ENCODE measurements at places on chromosomes 6 and 20.

GRCh38 chr20:40673442-40673841, 15.6 kb downstream of the MAFB start:
- no peak for DNase-seq

GRCh38 chr20:49888212-49889000, 26.9 kb downstream of the SPATA2 start:
- DNase-seq, result peak; percentile 44

DNA sequence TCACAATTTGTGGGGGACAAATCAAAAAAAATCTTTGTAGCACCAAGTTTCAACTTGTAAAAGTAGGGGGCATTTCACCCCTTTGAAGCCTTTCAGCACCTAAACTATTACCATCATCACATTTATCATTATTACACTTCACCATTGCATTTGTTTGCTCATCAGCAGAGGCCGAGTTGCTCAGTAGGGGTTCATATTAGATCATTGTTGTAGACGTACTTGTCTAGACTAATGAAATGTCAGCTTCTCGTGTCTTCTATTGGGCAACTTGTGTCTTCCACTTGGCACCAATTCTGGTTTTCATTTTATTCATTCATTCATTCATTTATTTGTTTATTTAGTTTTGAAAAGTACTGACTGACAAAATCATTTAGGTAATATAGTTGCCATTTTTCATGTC, 338.3 kb upstream of the KCNQ5 start:
- DNase-seq, result no peak

GRCh38 chr6:34969662-34970265, 80.7 kb downstream of the ANKS1A start:
- DNase-seq, result no peak

GRCh38 chr6:116797585-116797984, 31.3 kb downstream of the GPRC6A start:
- DNase-seq, result no peak

- peak; percentile 51 for DNase-seq
Observed at GRCh38 chr6:16901782-16902181, 140.5 kb upstream of the ATXN1 start.

- peak; percentile 87 for DNase-seq
Observed at GRCh38 chr20:5658912-5659345, 91.3 kb upstream of the SHLD1 start.

DNA sequence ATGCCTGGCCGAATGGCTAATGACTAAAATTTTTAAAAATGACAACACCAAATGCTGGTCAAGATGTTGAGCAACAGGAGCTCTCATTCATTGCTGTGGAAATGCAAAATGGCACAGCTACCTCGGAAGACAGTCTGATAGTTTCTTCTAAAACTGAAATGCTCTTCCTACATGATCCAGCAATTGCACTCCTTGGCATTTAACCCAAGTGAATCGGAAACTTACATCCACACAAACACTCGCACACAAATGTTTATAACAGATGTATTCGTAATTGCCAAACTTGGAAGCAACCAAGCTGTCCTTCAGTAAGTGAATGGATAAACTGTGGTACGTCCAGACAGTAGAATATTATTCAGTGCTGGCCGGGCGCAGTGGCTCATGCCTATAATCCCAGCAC, 56.4 kb upstream of the NCOA3 start:
- DNase-seq, result no peak

DNA sequence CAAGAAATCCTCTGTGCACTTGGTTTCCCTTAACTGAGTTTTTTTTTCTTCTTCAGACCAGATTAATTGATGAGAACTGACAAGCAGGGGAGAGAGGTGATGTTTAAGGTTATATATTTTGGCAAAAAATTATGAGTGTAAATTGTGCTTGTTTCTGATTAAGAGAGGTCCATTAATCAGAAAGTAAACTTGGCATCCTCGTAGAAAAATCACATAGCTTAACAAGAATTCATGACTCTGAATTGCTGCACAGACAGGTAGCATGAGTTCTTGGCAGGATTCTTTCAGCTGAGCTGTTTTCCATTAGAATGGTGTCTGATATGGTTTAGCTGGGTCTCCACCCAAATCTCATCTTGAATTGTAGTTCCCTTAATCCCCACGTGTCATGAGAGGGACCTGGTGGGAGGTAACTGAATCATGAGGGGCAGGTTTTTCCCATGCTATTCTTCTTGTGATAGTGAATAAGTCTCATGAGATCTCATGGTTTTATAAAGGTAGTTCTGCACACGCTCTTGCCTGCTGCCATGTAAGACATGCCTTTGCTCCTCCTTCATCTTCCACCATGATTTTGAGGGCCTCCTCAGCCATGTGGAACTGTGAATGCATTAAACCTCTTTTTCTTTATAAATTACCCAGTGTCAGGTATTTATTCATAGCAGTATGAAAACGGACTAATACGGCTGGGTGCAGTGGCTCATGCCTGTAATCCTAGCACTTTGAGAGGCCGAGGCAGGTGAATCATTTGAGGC, 34.2 kb upstream of the DDR1 start:
- no peak for DNase-seq

DNA sequence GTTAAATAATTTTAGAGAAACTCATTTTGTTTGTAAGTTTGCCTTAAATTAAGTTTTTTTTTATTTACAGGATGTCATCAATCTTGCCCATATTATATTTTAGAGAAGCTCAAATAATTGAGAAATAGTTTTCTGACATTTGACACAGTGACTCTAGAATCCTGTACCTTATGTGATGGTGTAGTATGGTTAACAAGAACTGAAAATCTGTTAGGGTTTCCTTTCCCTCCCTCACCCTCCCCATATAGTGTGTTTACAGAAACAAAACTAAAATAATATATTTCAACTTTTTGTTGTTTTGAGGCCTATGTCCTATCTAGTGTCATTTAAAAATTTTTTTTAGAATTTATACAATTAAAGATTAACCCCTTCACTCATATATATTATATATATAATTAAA, 91.8 kb downstream of the SESN1 start:
- no peak for DNase-seq

- peak; percentile 45 for DNase-seq
Observed at GRCh38 chr6:68211242-68211795, 423.8 kb upstream of the ADGRB3 start.

GRCh38 chr6:88970301-88970700, 6.9 kb upstream of the RNGTT start:
- no peak for DNase-seq

GRCh38 chr6:159645640-159646039, 47.4 kb downstream of the SOD2 start:
- peak; percentile 66 for DNase-seq
